ENCODE measurements at places on chromosomes 1 and 21. TPM values are rescaled to one million over a fixed set of nuclear protein-coding genes. Genes with fewer than 3 reads are reported as not detected.

Gene DCLRE1B
- 1.8 TPM for total RNA-seq

Gene FAM72D
- 0.89 TPM for total RNA-seq

Gene TTC22
- total RNA-seq: not detected

Gene SFT2D2
- 37.6 TPM for total RNA-seq

- DNase-seq: no peak
These were observed 52.6 kb upstream of the RBM15 start for GRCh38 chr1:110286564-110286963.

DNA sequence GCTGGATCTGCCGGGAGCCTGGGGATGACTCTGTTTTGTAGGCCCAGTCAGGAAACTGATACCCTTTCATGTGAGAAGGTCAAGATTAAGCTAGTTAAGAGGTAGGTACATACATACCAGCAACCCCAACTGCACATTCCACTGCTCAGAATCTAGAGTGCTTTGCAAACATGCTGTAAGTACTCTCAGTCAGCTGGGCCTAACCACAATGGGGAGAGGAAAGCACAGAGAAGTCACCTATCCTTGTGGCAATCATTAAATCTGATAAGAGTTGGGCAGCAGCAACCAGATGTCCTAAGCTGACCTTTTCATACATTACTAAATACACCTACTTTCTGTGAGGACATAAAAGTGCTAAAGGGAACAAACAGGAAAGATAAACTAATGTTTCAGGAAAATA lies 2.5 kb downstream of the ETV3 start:
- no peak for DNase-seq

DNA sequence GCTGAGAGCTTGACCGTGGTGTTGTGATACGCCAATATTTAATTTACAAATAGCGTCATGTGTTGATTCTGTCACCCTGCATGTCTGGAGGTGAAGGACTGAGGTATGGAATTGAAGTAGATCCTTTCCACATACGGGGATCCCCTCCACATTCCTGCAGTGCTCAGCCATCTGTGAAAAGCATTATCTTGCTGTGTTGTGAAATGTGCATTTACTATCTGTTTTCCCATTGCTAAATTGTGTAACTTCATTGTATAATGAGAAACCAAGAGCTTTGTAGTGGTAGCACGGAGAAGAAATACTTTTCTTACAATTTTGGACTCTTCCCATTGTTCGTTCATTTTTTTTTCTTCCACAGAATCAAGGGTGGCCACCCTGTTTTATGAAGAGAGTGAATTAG lies 577.3 kb upstream of the ZP4 start:
- no peak for DNase-seq

- no peak for DNase-seq
These were observed 241.5 kb downstream of the LTN1 start for GRCh38 chr21:28751176-28751575.

- DNase-seq: no peak
These were observed 25.7 kb downstream of the SLC37A1 start for GRCh38 chr21:42539342-42539741.

- DNase-seq: peak; percentile 43
These were observed 44.2 kb downstream of the PRRX1 start for GRCh38 chr1:170707959-170708655.

GRCh38 chr1:198530953-198531352 lies 9.5 kb downstream of the ATP6V1G3 start:
- no peak for DNase-seq
